Stimulated activated naive B cell treated with anti-CD40 and anti-IgM and Interleukin-4, amounts not matched to agents 10 μg/mL and 1 μg/mL and 100 μg/mL, for 72 hours (primary cell): ENCODE measurements at places on chromosomes 5 and 9.

DNA sequence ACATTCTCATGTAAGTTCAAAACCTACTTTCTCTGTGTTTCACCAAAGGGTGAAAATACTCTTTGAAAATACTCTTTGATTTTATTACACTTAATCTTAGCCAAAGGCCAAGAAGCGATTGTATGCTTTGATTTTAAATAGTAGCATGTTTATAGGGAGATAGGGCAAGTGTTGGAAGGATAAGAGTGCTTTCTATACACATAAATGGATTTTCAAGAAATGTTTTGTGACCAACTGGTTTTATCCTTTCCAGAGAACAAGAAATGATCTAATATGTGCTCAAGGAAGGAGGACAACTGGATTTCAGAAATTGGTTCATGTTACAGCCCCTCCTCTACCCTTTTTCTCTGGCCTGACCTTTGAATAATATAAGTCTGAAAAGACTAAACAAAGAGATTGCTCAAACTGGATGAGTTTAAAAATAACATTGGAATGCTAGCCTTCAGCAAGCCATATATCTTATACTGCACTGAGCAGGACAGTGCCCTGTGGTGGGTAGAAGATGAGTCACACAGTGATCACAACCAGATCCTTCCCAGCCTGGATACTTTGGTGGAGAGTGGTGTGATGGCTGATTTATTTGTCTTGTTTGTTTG is 13.1 kb downstream of the PALM2AKAP2 start:
- DNase-seq = no peak

- DNase-seq = no peak
Measured at GRCh38 chr5:98109561-98110006, 663.9 kb upstream of the RGMB start.

- DNase-seq = no peak
Measured at GRCh38 chr5:91477408-91477807, 94.3 kb upstream of the ARRDC3 start.

GRCh38 chr5:177085985-177086653 is 596 bp upstream of the FGFR4 start:
- DNase-seq = peak; percentile 12

GRCh38 chr5:42612750-42613366 is 143.8 kb upstream of the CCDC152 start:
- DNase-seq = no peak

GRCh38 chr5:110852053-110852452 is 113.2 kb downstream of the SLC25A46 start:
- DNase-seq = no peak

- DNase-seq = no peak
Measured at GRCh38 chr5:34021334-34021733, 13.5 kb upstream of the AMACR start.

DNA sequence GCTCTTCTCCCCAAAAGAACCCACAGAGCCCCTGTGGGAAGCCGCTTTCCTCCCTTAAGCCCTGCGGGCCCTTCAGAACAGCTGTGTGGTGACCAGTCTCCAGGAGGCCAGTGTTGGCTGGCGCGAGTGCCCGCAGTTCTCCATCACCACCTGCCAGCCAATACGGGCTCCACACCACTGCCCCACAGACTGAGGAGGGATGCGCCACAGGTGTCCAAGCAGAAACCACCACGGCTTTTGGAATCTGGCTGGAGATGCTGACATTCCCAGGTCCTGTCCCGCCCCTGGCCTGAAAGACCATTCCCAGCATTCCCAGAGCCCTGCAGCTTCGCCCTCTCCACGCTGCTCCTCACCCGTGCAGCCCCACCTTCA is 12.8 kb downstream of the CCNI2 start:
- DNase-seq = no peak

DNA sequence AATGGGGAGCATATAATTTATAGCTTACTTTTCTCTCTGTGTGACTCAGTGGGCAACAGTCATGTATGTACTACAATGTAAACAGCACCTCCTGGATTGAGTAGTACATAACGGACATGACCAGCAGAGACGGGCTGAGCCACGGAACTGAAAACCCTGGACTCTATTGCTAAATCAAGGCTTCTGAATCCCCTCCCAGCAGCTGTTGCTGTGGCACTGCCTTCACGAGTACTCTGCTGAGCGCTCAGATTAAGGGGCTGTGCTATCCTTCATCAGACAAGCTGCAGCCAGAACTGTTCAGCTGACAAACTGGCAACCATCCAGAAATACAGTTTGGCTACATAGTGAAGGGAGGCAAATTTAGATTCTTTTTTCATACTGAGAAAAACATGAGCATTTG is 131.3 kb upstream of the CCDC180 start:
- DNase-seq = no peak

DNA sequence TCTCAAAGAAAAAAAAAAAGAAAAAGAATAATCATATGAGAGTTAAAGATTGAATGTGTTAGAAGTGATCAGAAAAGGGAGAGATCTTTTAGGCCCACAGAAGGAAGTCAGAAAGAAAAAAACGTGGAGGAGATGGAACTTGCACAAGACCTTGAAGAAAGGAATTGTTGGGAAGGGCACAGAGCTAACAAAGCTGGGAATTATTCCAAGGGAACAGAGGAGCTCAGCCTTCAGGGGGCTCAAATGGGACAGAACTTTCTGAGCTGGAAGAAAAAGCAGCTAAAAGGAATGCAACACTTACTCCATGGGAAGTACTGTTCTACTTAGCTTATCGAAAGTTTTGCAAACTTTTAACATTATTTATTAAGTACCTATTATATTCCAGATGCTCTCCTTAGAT is 153.4 kb upstream of the ADRA1B start:
- no peak for DNase-seq

- no peak for DNase-seq
Measured at GRCh38 chr5:59182760-59183159, 599.9 kb downstream of the RAB3C start.

GRCh38 chr5:146781157-146781556 is 97.4 kb downstream of the PPP2R2B start:
- no peak for DNase-seq

DNA sequence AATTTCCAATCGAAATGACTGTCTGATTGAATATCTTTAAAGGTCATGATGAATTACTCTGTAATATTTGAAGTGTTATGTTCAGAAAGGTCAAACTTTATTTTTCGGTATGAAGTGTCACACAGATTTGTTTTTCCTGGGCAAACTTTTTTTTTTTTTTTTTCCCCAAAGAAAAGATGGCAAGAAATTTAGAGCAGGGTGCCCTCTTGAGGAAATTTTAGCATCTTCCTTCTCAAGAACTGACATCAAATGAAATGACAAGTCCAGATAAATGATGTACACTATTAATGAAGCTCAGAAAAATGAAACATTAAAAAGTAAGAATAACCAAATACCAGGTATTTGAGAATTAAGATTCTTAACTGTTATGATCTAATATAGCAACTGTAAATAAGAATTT is 123.6 kb downstream of the INVS start:
- DNase-seq = no peak

DNA sequence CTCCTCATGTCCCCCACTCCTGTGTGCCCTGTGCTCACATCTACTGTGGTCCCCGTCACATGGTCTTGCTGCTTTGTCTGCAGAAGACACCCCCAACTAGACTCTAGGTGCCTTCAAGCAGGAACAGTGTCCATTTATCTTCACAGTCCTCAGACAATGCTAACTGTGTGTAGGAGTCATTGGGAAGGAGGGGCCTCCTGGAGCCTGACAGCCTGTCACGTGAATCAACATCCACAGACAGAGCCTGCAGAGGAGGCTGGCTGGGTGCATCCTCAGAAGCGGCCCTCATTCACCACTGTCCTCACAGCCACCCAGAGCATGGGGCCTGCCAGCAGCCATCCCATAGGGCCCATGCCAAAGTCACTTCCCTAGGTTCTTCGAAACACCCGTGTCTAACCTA is 98.7 kb downstream of the MED10 start:
- DNase-seq = no peak

- DNase-seq = no peak
Measured at GRCh38 chr9:114894206-114894605, 36.2 kb downstream of the TNFSF8 start.

- no peak for DNase-seq
Measured at GRCh38 chr5:40430101-40430710, 249.5 kb upstream of the PTGER4 start.

- DNase-seq = no peak
Measured at GRCh38 chr5:178080618-178081410, 32.5 kb upstream of the N4BP3 start.

DNA sequence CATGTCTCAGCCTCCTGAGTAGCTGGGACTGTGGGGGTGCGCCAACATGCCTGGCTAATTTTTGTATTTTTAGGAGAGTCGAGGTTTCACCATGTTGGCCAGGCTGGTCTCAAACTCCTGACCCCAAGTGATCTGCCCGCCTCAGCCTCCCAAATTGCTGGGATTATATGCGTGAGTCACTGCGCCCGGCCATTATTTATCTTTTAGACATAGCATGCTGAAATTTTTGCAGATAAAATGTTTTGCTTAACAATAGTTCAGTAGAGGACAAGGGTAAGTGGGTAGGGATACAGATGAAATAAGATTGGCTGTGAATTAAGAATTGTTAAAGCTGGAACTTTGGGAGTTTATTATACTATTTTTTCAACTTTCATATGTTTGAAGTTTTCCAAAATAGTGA is 150.8 kb upstream of the GRHPR start:
- no peak for DNase-seq
